ENCODE measurements at places on chromosomes 4 and X.

DNA sequence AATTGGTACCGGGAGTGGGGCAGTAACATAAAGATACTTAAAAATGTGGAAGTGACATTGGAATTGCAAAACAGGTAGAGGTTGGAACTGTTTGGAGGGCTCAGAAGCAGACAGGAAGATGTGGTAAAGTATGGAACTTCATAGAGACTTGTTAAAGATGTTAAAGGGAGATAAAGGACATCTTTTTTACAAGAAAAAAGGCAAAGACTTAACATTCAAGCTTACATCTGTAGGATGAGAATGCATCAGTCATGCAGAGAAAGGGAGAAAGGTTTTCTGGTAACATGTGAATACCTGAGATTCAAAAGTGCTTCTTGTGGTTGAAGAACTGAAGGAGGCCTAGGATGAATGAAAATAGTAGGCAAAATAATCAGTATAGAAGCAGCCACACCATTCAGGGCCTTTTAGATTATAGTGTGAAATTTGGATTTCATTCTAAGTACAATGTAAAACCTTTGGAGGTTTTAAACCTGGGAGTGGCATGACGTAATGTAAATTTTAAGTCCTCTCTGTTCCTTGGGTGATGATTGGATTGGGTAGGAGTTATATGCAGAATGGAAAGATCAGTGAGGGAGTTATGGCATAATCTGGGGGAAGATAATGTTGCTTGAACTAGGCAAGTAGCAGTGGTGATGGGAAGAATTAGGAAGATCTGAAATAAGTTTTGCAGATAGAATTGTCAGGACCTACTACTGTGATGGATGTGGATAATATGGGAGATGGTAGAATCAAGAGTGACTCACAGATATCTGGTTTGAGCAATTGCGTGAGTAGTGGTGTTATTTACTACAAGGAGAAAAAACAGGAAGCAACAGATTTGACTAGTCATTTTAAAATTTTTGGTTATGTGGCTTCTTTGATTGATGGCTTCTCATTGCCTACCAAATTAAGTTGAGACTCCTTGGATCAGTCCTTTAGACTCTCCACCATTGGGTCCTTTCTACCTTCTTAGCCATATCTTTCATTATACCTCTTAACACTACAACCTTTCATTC is 138.7 kb downstream of the VSIG4 start:
- ATAC-seq, result no peak

GRCh38 chr4:155010376-155010775 is 198.1 kb upstream of the NPY2R start:
- ATAC-seq, result no peak

DNA sequence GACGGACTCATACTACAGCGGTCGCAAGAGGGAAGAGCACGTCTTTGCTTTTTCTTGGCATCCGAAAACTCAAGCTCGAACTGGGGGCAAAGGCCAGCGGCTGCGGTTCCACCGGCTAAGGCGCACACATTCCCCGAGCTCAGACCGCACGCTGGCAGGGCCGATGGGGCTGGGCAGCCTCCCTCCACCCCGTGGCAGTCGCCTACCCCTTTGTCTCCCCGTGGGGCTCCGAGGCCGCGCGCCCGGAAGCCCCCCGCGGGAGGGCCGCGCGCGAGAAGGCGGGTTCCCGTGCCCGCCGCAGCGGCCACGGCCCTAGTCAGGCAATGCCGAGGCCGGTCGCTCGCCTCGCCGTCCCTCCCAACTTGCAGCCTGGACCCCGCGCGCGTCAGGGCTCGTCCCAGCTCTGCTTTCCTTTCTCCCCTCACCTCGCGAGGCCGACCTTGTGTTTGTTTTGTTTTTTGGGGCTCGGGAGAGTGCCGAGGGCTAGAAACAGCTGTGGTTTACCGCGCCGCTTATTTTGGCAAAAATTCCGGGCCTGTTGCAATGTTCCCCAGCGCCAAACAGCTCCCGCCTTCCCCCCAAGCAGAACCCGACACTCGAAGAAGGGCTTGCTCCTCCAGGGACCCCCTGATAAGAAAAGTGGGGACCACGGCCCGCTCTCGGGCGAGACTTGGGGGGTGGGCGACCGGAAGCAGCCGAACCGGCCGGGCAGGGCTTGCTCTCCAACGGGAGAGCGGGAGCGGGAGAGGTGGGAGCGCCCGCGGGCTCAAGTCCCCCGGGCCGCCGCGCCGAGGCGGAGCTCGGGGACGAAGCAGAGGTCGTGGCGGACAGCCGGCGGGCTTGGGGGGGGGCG is 561 bp upstream of the N4BP2 start:
- peak; percentile 47 for ATAC-seq

DNA sequence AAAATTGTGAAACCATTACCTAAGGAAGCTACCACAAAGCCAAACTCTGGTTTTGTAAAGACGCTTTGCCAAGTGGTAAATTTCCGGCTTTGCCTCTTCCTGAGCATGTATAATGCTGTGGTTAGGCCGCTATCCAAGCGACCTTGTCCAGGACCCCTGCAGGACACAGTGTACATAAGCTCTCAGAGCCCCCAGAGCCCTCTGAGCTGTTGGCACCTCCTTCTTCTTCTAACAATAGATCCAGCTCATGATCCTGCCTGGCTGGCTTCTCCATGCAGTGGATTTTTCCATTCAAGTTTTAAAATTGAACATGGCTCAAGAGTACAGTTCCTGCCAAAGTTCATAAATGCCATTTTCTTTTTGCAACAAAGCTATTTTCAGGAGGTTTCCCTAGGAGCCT is 326.7 kb downstream of the MAPK10 start:
- peak; percentile 60 for ATAC-seq

GRCh38 chr4:14924812-14925344 is 77.4 kb upstream of the CPEB2 start:
- ATAC-seq, result no peak

- no peak for ATAC-seq
Observed at GRCh38 chr4:10075953-10076391, 40.6 kb downstream of the WDR1 start.

DNA sequence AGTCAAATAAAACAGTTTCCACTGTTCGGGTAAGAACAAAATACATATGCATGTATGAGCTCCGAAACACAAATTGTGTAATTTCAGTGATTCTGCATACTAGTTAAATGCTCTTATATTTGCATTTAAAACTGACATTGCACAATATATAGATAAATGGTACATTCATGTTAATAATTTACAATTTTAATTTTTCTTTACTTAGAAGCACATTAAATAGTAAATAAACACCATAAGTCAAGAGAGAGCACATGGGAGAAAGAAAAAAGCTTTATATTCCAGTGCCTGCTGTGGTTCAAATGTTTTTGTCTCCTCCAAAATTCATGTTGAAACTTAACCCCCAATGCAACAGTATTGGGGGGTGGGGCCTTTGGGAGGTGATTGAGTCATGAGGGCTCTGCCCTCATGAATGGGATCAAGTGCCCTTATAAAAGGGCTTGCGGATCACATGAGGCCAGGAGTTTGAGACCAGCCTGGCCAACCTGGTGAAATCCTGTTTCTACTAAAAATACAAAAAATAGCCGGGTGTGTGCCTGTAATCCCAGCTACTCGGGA is 322.9 kb downstream of the BCOR start:
- no peak for ATAC-seq

Data from SK-N-SH treated with all-trans-retinoic acid at 6 μM for 48 hours (cell line).